ENCODE measurements at places on chromosomes 2 and 18.

- no peak for DNase-seq
Measured at GRCh38 chr18:75824661-75825060, 397.2 kb upstream of the SMIM21 start.

DNA sequence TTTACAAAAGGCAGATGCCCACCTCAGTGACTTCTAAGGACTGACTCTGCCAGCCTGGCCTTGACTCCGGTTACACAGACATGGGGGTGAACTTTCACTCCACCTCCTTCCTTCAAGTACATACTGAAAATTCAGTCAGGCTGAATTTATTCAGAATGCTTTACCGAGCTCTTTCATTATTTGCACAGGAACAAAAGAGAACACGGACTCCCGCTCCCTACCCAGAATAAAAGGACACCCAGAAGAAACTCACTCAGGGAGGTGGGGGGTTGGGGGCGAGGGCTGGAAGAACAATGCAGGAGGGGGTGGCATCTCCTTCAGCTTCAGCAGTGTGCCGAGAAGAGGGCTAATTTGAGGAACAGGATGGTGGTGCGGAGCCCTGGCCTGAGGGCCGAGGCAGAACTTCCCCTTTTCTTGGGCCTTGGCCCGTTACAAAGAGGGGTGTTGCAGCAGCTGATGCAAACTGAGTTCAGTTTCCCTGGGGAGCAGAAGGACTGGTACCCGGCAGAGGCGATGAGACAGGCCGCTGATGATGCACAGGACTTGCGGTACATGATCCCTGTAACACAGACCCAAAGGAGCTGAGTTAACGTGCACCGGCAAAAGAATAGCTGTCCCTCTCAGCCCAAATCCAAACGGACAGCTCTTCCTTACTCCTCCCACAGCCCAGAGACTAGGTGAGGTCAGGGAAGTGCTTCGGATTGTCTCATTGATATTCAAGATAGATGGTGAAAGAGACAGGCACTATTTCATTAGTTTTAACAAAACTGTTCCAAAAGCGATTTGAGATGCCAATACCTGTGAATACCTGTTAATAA, 24.1 kb downstream of the LYPD1 start:
- DNase-seq = no peak

GRCh38 chr18:54975598-54975997, 16.3 kb upstream of the CCDC68 start:
- no peak for DNase-seq

DNA sequence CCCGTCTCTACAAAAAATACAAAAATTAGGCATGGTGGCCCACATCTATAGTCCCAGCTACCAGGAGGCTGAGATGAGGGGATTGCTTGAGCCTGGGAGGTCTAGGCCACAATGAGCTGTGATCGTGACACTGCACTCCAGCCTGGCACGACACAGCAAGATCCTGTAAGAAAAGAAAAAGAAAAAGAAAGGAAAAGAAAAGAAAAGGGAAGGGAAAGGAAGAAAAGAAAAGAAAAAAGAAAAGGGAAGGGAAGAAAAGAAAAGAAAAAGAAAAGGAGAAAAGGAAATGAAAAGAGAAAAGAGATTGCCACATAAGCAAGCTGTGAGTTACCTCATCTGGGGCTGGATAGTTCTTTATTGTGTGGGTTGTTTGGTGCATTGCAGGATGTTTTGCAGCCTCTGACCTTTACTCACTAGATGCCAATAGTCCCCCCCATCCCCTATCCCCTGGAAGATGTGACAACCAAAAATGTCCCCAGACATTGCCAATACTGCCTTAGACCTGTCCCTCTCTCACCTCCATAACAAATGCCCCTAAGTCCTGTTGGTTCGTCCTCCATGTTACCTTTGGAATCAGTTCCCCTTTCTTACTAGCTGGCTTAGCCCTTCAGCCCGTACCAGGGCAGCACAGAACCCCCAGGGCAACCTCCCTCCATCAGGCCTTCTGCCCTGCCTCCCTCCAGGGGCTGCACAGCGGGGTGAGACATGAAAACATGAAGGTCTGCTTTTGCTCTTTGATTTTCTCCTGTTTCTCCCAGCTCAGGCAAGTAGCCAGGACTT, 8.9 kb downstream of the ASPRV1 start:
- no peak for DNase-seq

DNA sequence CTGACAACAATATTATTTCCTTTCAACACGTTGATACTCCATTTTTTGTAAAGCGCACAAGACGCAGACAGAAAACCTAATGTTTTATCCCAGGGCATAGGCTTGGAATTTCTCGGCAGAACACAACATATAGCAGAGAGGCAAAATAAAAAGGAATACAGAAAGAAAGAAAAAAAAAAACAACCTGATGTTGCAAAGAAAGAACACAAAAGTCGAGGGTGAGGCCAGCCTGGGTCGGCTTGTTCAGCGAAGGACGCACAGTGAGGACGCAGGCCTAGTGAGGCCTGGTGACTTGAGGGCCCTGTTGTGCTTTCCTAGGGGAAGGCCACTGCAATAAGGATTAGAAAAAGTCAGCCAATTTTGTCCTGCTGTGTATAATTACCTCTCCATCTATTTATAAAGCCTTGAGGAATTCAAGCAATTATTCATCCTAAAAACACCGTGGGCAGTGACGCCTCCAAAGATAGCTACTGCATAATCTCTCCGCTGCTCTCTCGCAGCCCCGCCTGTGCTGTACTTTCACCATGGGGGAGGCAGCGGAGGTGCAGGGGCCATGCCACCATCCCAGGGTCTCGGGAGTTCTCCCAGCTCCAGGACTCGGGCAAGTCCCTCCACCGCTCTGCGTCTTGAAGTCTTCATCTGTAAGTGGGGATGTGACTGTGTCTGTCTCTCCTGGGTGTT, 61.9 kb upstream of the SH3RF3 start:
- no peak for DNase-seq

DNA sequence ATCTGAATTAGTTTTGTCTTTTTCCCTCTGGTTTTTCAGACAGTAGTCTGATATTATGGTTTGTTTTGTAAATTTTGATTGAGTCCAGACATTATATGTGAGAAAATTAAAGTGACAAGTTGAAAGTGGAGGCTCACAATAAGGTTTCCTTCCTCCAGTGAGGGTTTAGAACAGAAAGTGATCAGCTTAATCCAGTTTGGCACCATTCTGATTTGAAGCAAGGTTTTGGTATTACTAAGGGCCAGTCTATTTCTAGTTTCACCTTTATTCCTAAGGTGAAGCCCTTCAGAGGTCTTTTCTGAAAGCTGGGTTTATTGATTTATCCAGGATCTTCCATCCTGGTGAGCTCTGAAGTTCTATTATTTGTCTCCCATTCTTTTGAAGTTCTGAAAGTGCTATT, 68.7 kb downstream of the CDC42EP3 start:
- no peak for DNase-seq

DNA sequence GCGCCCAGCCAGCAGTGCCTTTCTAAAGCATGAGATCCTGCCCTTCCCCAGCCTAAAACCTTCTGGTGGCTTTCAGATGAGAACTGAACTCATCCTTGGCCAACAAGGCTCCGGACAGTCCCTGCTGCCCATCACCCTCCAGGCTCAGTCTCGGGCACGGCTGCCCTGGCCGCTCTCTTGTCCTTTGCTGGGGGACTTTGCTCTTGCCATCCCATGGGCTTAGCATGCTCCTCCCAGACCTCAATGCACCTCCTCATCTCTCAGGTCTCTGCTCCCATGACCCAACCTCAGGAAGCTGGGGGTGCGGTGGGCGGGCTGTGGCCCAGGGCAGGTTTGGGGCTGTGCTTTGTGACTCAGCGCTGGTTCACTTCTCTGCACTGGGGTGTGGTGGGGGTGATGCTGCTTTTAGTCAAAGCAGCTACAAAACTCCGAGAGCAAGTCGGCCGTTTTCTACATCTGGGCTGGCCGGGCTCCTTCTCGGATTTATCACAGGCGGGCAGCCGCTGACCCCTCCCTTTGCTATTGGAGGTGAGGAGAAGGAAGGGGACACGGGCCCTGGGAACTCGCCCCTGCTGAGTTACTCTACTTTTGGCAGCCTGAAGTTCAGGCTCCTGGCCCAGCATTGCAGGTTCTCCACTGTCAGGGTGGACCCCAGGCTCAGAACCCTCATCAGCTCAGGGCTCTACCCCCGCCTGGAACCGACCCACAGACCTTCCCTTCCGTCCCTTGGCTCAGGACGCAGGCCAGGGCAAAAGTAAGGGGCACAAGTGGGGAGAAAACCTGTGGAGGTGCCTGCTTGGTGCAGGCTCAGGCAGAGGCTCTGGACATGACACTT, 90.6 kb upstream of the TAF1B start:
- DNase-seq = no peak

DNA sequence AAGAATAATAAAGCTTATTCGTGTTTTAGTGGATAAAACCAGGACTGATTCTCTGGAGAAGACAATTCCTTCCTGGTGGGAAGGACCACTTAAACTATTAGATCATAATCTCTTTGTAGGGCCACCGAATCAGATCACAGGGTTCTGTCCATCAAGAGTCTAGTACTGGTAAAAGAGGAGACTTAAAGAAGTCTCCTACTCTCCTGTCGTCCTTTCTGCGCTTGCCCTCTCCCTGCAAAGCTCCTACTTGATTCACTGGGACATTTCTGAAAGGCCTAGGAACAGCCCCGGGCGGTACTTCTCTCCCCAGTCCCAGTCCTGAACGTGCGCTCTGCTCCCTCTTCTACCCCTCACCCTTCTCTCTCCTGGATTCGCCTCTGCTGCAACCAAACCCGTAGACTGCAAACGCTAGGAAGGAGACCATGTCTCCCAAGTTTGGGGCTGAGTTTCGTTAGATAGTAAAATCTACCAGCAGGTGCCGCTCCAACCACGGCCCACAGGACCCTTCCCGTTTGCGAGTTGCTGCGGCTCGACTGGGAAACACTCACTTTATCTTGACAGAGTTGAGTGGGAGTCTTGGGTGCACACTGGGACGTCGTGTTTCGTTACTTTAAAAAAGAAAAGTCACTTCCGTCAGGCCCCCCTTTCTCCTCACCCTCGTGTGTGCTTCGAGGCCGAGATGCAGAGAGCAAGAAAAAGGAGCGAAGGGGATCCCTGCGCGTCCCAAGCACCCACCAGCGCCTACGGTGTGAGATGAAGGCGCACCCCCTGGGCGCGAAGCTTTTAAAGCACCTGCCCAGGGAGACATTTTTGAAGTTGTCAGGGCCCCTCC, 923 bp downstream of the FIGLA start:
- peak; percentile 42 for DNase-seq

DNA sequence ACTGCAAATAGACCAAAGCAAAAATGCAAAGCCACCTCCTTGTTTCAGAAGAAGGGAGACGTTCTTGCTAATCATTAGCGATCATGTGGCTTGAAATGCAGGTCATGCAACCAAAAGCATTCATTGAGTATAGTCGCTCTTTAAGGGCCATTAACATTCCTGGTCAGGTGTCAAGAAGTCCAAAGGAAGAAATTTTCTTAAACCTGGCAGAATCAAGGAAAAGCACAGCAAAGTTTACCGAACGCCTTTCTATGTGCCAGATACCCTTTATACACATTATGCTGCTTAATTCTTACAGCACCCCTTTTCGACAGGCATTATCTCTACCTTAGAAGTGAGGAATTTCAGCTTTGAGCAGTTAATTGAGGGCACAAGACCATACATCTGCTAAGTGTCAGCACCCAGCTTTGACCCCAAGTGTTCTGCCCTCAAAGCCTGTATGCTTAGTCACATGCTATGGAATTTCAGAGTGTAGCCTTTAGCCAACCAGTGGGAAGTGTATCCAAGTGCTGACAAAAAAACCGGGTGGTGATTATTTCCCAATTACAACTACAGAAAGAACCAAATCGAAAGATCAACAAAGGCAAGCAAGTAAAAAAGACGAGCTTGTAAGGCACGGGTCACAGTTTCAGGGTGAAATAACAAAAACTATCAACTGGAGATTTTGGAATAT, 70.8 kb downstream of the EPHA4 start:
- no peak for DNase-seq

- DNase-seq = no peak
Measured at GRCh38 chr2:180695586-180696401, 284.6 kb upstream of the UBE2E3 start.

GRCh38 chr2:33146102-33146501, 199.3 kb downstream of the LTBP1 start:
- no peak for DNase-seq

- DNase-seq = no peak
Measured at GRCh38 chr18:23636071-23636399, 26.7 kb downstream of the ANKRD29 start.

DNA sequence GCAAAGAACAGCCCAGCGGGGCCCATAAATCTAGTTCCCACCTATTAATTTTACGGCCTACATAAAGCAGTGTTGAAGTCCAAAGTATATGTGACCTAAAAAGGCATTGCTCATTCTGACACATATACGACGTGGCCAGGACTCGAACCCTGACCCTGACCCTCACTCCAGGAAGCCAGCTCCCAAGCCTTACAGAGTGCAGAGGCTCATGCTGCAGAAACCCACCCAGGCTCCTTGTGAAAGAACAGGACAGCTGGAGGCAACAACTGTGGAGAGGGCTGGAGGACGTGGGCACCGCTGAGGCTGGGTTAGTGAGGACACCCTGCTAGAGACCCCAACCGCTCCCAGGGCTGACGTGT, 221.6 kb downstream of the CYP26B1 start:
- no peak for DNase-seq

DNA sequence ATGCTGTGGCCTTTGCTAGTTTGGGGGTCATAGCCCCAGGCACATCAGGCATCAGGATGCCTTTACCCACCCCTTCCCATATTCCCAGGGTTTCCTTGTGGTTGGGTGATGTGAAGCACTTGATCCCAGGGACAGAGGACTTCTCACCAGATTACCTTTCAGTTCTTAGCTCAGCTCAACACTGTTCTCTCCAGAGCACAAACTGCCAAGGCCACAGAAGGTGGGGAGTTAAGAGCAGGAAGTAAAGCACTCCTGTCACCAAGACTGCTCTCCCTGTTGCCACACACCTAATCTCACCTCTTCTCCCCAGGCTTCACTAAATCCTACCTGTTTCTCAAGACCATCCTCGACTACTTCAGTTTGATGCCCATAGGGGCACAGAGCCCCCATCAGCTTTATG, 25.9 kb downstream of the FHOD3 start:
- DNase-seq = no peak

- DNase-seq = peak; percentile 38
Measured at GRCh38 chr2:175203621-175204496, 22.3 kb upstream of the ATP5MC3 start.

DNA sequence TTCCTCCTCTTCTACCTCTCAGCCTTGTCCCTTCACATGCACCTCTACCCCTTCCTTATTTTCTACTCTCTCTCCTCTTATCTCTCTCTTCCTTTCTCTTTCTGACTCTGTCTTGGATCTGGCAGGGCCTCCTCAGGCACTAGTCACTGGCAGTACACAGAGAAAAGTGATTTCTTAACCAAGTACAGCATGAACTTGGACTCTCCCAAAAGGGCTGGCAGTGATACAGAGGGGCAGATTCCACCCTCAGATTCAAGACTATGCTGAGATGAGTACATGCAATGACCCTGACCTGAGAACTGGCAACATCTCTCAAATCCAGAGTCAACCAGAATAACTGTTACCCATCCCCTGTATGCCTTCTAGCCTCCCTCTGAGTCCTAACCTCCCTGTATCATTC, 4.3 kb downstream of the AOX1 start:
- no peak for DNase-seq

GRCh38 chr2:191957996-191958860, 111.3 kb upstream of the CAVIN2 start:
- DNase-seq = no peak

Measured in progenitor cell of endocrine pancreas (in vitro differentiated cells).